ENCODE measurements at places on chromosomes 7 and 10. TPM values are rescaled to one million over a fixed set of nuclear protein-coding genes. Genes with fewer than 3 reads are reported as not detected.

- no peak overlapping the region for H3K27ac ChIP-seq
- H3K36me3 ChIP-seq: no peaks in the 10 kb centered on the region
- H3K4me3 ChIP-seq: no peak overlapping the region
- no peaks in the 10 kb centered on the region for H3K4me1 ChIP-seq
- no peaks in the 10 kb centered on the region for H3K27me3 ChIP-seq
- no peak for DNase-seq
These were observed 112.7 kb downstream of the GFRA1 start for GRCh38 chr10:116160271-116160670.

DNA sequence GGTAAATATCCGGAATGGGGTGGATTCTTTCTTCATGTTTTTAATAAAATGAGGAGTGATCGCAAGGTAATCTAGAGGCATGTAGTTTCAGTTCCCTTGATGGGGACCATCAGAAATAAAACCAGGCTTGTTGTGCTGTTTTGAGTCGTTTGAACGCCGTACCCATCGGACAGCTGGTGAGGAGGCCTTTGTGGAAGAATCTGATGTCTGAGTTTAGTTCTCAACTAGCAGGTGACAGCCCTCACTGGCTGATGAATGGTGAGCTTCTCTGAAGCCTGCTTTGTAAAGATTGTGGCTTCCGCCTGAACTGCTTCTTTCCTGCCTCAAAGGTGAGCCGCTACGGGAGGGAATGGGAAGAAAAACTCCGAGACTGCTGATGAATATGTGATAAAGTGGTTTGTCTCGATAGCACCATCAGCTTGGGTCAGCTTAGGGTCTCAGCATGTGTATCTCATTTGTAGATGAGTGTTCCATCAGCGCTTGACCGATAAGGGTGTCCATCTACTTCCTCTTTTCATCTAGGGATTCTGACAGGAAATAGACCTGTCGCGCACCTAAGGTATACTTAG is 977 bp downstream of the TMEM248 start:
- H3K27ac ChIP-seq: 0 out of 2 replicates have a peak overlapping the region, but pooled peaks have one; percentile 38
- H3K4me3 ChIP-seq: peak overlapping the region; percentile 90
- H3K27me3 ChIP-seq: no peaks in the 10 kb centered on the region
- peak; percentile 18 for DNase-seq
- H3K4me1 ChIP-seq: peaks cover 8% of the 10 kb centered on the region
- H3K36me3 ChIP-seq: no peaks in the 10 kb centered on the region

GRCh38 chr10:74600170-74600569 is 226.2 kb upstream of the KAT6B start:
- no peak overlapping the region for H3K27ac ChIP-seq
- peaks cover 13% of the 10 kb centered on the region for H3K36me3 ChIP-seq
- H3K4me3 ChIP-seq: no peak overlapping the region
- no peak for DNase-seq
- H3K27me3 ChIP-seq: no peaks in the 10 kb centered on the region

GRCh38 chr10:62394556-62395018 is 20.4 kb downstream of the ZNF365 start:
- H3K27me3 ChIP-seq: no peaks in the 10 kb centered on the region
- H3K36me3 ChIP-seq: peaks cover 15% of the 10 kb centered on the region
- no peak overlapping the region for H3K27ac ChIP-seq
- H3K4me1 ChIP-seq: no peaks in the 10 kb centered on the region

- peak; percentile 15 for DNase-seq
- peaks cover 28% of the 10 kb centered on the region for H3K4me1 ChIP-seq
- no peaks in the 10 kb centered on the region for H3K36me3 ChIP-seq
- no peak overlapping the region for H3K4me3 ChIP-seq
- H3K27me3 ChIP-seq: no peaks in the 10 kb centered on the region
These were observed 342.0 kb upstream of the PODXL start for GRCh38 chr7:131898418-131898817.

DNA sequence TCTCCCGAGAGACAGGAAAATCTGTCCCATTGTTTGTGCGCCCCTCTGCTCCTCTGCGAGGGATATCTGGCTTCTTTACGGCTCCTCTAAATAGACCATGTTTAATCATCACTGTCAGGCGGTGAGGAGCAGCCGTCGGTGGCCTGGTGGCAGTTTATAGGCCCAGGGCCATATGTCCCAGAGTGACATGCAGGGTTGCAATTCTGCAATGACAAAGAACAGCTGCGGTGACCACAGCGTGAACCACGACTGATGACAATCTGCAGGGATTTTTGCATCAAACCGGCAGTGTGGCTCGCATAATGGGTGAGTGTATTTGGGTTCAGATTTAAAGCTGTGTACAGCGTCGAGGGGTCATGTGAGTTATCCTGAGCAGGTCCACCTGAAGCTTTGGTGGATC is 41.5 kb downstream of the GATA3 start:
- H3K27me3 ChIP-seq: no peaks in the 10 kb centered on the region
- H3K4me3 ChIP-seq: no peak overlapping the region
- no peaks in the 10 kb centered on the region for H3K4me1 ChIP-seq
- H3K36me3 ChIP-seq: no peaks in the 10 kb centered on the region
- no peak overlapping the region for H3K27ac ChIP-seq
- no peak for DNase-seq

GRCh38 chr10:90801608-90802007 is 56.2 kb downstream of the HTR7 start:
- no peak overlapping the region for H3K4me3 ChIP-seq
- H3K27me3 ChIP-seq: no peaks in the 10 kb centered on the region
- H3K36me3 ChIP-seq: no peaks in the 10 kb centered on the region
- no peaks in the 10 kb centered on the region for H3K4me1 ChIP-seq

DNA sequence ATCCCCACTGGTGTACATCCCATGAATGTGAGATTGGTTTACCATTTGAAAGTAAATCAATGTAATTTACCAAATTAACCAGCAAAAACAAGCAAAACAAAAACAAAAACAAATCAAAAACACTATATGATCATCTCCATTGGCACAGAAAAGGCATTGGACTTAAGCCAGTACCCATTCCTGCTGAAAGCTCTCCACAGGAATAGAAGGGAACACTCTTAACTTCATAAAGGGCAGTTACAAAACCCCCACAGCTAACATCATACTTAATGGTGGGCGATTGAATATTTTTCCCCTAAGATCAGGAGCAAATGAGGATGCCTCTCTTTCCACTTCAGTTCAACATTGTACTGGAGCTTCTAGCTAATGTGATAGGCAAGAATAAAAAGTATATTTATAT is 34.1 kb downstream of the PRKG1 start:
- no peaks in the 10 kb centered on the region for H3K36me3 ChIP-seq
- H3K4me1 ChIP-seq: peaks cover 50% of the 10 kb centered on the region
- DNase-seq: peak; percentile 73
- no peak overlapping the region for H3K4me3 ChIP-seq
- no peaks in the 10 kb centered on the region for H3K27me3 ChIP-seq
- peak overlapping the region; percentile 82 for H3K27ac ChIP-seq

DNA sequence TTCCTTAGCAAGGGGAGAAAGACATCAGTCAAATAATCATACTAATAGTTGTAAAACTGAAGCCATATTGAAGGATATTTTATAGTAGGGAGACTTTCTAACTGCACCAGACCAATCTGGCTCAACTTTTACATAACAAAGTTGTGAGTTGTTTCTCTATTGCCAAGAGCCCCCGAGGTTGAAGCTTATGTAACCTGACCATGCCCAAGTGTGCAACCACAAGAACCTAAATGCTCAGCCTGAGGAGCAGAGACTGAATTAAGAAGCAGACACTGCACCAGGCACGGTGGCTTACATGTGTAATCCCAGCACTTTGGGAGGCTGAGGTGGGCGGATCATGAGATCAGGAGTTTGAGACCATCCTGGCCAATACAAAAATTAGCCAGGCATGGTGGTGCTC is 77.3 kb upstream of the ARMC3 start:
- H3K4me1 ChIP-seq: no peaks in the 10 kb centered on the region
- H3K4me3 ChIP-seq: no peak overlapping the region
- H3K27me3 ChIP-seq: no peaks in the 10 kb centered on the region
- no peak overlapping the region for H3K27ac ChIP-seq
- H3K36me3 ChIP-seq: no peaks in the 10 kb centered on the region
- no peak for DNase-seq

- H3K27me3 ChIP-seq: no peaks in the 10 kb centered on the region
- H3K36me3 ChIP-seq: peaks cover 3% of the 10 kb centered on the region
- H3K4me1 ChIP-seq: no peaks in the 10 kb centered on the region
- no peak overlapping the region for H3K4me3 ChIP-seq
- no peak overlapping the region for H3K27ac ChIP-seq
- DNase-seq: no peak
These were observed 2.6 kb upstream of the CH25H start for GRCh38 chr10:89209718-89210117.

GRCh38 chr7:4024133-4024532 is 658.0 kb upstream of the FOXK1 start:
- no peaks in the 10 kb centered on the region for H3K36me3 ChIP-seq
- H3K27me3 ChIP-seq: no peaks in the 10 kb centered on the region
- H3K4me3 ChIP-seq: no peak overlapping the region
- no peaks in the 10 kb centered on the region for H3K4me1 ChIP-seq
- no peak for DNase-seq

GRCh38 chr10:110852947-110853346 is 18.8 kb upstream of the PDCD4 start:
- no peak overlapping the region for H3K4me3 ChIP-seq
- H3K27ac ChIP-seq: peak overlapping the region; percentile 28
- no peaks in the 10 kb centered on the region for H3K36me3 ChIP-seq

DNA sequence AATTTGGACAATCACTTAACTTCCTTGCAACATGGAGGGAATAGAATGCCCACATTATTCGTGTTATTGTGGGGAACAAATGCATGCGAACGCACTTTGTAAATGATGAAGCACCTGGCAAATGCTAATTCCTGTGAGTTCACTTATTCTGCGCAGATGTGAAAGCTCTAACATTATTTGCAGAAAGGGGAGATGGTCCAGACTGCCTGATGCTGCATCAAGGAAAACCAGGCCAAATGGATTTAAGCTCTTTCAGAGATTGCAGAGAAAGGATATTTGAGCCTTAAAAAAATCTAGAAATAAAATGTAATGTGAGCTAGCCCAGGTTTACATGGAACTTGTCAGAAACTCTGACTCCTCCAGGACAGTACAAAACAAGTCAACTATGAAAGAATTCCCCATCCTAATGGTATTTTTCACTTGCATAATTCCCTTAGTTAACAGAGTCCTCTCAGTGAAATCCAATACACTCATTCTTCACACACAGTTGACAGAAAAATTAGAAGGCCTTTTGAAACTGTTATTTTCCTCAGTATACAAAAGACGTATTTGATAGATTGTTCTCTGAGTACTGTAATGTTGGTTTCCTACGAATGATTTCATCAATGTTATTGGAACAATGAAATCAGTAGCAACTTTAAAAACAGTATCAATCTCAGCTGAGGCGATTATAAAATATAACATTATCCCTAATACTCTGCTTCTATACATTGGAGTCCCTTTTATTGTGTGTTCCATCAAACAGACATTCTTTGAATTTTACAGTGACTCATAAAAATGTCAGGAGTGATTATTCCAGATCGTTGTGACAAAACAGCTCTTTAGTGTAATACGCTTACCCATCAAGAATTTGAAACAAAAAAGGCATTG is 136.3 kb upstream of the ANK3 start:
- H3K4me3 ChIP-seq: no peak overlapping the region
- no peaks in the 10 kb centered on the region for H3K36me3 ChIP-seq
- no peak overlapping the region for H3K27ac ChIP-seq
- H3K4me1 ChIP-seq: peaks cover 34% of the 10 kb centered on the region
- no peaks in the 10 kb centered on the region for H3K27me3 ChIP-seq

DNA sequence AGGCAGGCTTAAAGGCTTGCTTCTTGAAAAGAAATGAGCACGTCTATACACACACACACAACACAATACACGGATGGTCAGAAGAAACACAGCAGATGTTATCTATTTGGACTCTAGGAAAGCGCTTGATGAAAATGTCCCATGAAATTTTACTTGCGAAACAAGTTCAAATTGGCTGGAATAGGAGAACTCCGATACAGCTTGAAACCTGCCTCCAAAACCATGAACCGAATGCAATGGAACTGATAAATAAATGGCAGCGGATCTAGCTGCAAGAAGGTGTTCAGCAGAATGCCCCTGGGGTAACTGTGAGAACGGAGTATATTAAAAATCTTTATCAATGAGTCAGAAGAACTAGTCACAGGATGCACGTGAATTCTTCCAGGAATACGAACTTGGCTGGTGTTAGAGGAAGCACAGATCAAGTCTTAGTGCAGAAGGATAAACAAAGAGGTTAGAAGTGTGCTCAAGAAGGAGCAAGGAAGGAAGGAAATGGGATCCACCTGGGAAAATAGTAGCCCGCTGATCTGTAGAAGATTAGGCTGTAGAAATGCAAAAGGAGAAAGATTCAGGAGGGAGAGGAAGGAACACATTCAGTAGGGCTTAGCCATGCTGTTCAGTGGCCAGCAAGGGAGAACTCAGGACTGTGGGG is 142.0 kb upstream of the PRKCQ start:
- peaks cover 3% of the 10 kb centered on the region for H3K27me3 ChIP-seq
- H3K36me3 ChIP-seq: no peaks in the 10 kb centered on the region
- peaks cover 9% of the 10 kb centered on the region for H3K4me1 ChIP-seq
- DNase-seq: peak; percentile 73

DNA sequence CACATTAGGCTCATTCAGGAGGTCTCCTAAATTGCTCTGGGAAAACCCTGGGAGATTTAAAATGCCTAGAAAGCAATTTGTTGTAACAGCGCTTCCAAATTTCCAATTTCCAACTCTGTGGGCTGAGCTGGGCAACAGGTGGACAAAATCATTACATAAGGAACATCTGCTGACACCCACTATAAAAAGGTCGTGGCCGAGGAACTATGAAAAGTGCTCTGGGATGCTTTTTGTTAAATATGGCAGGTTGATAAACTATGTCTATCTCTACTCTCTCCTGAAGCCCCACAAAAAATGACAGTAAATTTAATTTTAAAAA is 45.1 kb downstream of the ATXN7L1 start:
- DNase-seq: no peak
- peak overlapping the region; percentile 82 for H3K27ac ChIP-seq
- H3K27me3 ChIP-seq: no peaks in the 10 kb centered on the region
- H3K36me3 ChIP-seq: no peaks in the 10 kb centered on the region

DNA sequence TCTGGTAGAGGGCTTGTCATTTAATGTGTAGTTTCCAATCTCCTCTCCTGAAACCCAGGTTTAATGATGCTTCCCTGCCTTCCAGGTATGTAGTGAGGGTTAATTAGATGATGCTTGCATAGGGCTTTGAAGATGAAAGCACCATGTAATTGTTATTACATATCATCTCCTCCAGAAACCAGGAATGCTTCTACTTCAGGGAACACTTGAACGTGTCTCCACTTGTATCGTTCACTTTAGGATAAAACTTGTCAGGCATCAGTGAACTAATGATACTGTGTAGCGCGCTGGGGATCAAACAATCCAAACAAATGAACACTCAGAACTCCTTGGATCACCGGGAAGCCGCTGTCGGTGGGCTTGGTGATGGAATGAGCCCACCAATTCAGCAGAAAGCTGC is 260.9 kb upstream of the FZD8 start:
- no peak overlapping the region for H3K27ac ChIP-seq
- no peak for DNase-seq
- no peaks in the 10 kb centered on the region for H3K27me3 ChIP-seq
- no peak overlapping the region for H3K4me3 ChIP-seq

The CNTNAP2 gene
- 1.8 TPM for total RNA-seq

The SUN3 gene
- total RNA-seq: not detected

The PCGF5 gene
- 25.0 TPM for total RNA-seq

The FMC1 gene
- 12.2 TPM for total RNA-seq

The PNLIP gene
- not detected for total RNA-seq

Data from PC-3 (cell line).